ENCODE measurements at places on chromosomes 7 and 10. TPM values are rescaled to one million over a fixed set of nuclear protein-coding genes. Genes with fewer than 3 reads are reported as not detected.
A peak's percentile ranks its signal among the peaks of the same experiment; 100 is the strongest.

DNA sequence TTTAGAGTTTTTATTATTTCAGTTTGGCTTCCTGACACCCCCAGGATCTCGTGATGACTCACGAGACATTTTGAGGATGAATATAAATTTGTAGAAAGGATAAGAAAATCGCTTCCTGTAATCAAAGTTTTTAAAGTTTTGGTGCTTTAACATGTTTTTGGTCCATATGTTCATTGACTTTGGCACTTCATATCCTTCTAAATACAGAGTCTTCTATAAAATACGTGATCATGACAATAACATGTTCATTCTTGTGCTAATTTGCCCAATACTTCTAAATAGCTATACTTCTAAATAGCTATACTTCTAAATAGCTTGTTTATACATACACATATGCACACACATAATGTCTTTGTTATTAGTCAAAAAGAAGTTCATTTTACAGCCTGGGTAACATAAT lies 341.9 kb downstream of the PLXDC2 start:
- H3K4me3 ChIP-seq, result no peak overlapping the region
- H3K27me3 ChIP-seq, result no peaks in the 10 kb centered on the region
- no peaks in the 10 kb centered on the region for H3K36me3 ChIP-seq
- H3K27ac ChIP-seq, result no peak overlapping the region
- no peaks in the 10 kb centered on the region for H3K4me1 ChIP-seq

DNA sequence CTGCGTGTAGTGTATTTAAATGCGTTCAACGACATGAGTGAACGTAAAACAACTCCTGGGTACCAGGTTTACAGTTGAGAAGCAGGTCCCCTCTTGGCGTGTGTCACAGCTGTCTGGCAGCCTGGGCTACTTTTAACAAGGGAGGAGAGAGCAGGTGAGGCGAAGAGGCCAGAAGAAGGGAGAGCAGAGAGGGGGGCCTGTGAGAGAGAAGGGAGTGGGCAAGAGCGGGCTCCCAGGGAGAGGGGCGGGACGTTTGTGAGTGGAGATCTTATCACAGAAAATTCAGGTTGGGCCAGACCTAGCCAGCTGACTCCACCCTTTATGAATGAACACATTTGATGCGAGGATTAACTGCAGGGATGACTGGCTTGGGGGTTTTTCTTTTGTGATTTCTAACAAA lies 154.0 kb downstream of the CAMK1D start:
- H3K27me3 ChIP-seq, result peaks cover 5% of the 10 kb centered on the region
- no peaks in the 10 kb centered on the region for H3K36me3 ChIP-seq
- no peak for DNase-seq
- no peaks in the 10 kb centered on the region for H3K4me1 ChIP-seq
- H3K4me3 ChIP-seq, result no peak overlapping the region

GRCh38 chr7:120181499-120181898 lies 91.5 kb upstream of the KCND2 start:
- no peaks in the 10 kb centered on the region for H3K36me3 ChIP-seq
- DNase-seq, result no peak
- H3K27ac ChIP-seq, result no peak overlapping the region
- H3K27me3 ChIP-seq, result no peaks in the 10 kb centered on the region

- no peak within 1 kb of the TSS for H3K27ac ChIP-seq
- H3K27me3 ChIP-seq, result no peaks in the 10 kb centered on the region
- DNase-seq, result peak; percentile 66
- H3K36me3 ChIP-seq, result no peaks in the 10 kb centered on the region
- no peak within 1 kb of the TSS for H3K4me3 ChIP-seq
- H3K4me1 ChIP-seq, result no peaks in the 10 kb centered on the region
These were observed at the start of gene CALML3 for GRCh38 chr10:5524641-5525560. Gene CALML3 (plus strand): TSS chr10:5524961. CDS start chr10:5525086, 125 bp downstream.

SEMA3A gene
- total RNA-seq, result 2.5 TPM

- no peaks in the 10 kb centered on the region for H3K36me3 ChIP-seq
- H3K27ac ChIP-seq, result peak overlapping the region; percentile 51
- DNase-seq, result peak; percentile 79
- peaks cover 47% of the 10 kb centered on the region for H3K4me1 ChIP-seq
These were observed 142.6 kb upstream of the ASAH2 start for GRCh38 chr10:50393784-50394467.

MYL10 gene
- total RNA-seq, result not detected

GRCh38 chr10:8045726-8046494 lies 8.6 kb upstream of the GATA3 start:
- no peak overlapping the region for H3K27ac ChIP-seq
- no peak overlapping the region for H3K4me3 ChIP-seq
- no peaks in the 10 kb centered on the region for H3K4me1 ChIP-seq
- DNase-seq, result peak; percentile 60
- no peaks in the 10 kb centered on the region for H3K36me3 ChIP-seq

DNA sequence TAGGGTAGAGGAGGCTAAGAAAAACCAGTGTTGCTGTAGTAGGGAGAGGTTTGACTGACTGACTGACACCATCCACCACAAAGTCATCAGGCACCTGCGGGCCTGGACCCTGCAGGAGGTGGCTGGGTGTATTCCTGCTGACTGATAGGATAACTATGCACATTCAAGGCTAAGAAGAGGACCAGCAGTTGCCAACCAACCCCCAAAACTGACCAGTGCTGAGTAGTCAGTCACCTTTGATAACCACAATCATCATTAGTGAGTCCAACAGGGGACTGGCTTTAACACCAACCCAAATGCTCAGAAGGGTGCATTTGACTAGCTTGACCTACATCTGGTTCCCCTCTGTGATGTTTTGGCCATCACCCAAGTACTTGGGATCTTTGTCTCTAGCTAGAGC lies 30.5 kb downstream of the PLXNA4 start:
- H3K27me3 ChIP-seq, result no peaks in the 10 kb centered on the region
- peaks cover 17% of the 10 kb centered on the region for H3K4me1 ChIP-seq

ADIRF gene
- total RNA-seq, result 18.3 TPM

STEAP1 gene
- 45.4 TPM for total RNA-seq

GRCh38 chr10:35563261-35563891 lies 41.8 kb upstream of the GJD4 start:
- H3K27me3 ChIP-seq, result no peaks in the 10 kb centered on the region
- peaks cover 10% of the 10 kb centered on the region for H3K36me3 ChIP-seq
- no peak overlapping the region for H3K27ac ChIP-seq
- H3K4me1 ChIP-seq, result peaks cover 23% of the 10 kb centered on the region
- DNase-seq, result peak; percentile 68

DNA sequence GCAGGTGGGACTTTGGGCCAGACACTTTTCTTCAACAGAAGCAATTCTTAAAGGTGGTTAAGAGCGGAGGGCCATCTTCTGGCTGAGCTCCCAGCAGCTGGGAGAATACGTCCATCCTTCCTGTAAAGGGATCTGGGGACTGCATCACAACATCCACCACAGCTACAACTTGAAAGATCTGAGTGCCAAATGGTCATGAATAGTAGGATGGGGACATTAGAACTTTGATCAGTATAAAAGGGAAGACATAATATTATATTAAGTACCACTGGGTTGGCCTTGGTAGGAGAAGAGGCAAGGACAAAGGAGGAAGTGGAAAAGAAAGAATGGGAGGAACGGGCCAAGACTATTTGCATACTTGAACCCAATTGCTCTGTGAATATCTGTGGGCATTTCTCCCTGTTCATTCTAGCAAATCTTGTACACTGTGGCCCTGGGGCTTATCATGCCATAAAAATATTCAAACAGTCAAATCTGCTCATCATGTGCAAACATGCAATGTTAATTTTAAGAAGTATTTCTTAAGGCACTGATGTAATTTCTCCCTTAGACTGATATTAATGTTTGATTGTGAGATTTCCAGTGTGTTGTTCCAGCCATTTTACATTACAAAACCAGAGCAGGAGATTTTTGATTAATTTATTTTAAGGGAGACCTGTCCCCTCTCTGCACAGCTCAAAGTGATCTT lies 65.5 kb upstream of the CREB5 start:
- no peaks in the 10 kb centered on the region for H3K27me3 ChIP-seq
- H3K36me3 ChIP-seq, result no peaks in the 10 kb centered on the region

DNA sequence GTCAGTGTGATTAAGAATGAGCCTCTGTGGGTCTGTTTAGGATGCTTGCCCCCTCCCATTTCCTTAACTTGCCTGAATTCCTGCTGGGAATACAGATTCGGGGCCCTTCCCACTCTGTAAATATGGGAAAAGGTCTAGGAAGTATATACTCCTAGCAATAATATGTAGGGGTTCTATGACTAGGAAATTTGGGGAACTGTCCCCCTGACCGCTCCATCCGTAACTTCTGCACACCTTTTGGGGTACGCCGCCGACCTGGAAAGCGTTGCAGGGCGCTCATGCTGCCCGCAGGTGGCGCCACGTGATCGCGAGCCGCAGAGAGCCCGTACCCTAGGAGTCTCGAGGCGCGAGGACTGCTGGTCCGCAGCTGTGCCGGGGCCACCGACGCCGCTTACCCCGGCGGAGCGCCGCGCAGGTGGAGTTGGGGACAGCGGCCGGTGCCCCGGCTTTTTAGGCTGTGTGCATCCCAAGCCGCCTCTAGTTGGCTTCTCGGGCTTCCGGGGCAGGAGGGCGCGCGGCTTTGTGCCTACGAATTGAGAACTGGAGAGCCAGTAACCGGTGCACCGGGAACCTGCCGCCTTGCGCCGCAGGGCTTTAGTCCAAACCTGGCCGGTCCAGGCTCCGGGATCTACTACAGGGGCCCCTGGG lies 656 bp upstream of the CNNM2 start:
- peak overlapping the region; percentile 78 for H3K27ac ChIP-seq
- peaks cover 15% of the 10 kb centered on the region for H3K27me3 ChIP-seq
- H3K36me3 ChIP-seq, result no peaks in the 10 kb centered on the region
- H3K4me3 ChIP-seq, result peak overlapping the region; percentile 99

LRMDA gene
- total RNA-seq, result 17.1 TPM

ADAMTS14 gene
- total RNA-seq, result 2.9 TPM

GRCh38 chr7:114081606-114082425 lies 163.0 kb upstream of the PPP1R3A start:
- peaks cover 77% of the 10 kb centered on the region for H3K27me3 ChIP-seq
- H3K4me1 ChIP-seq, result peaks cover 10% of the 10 kb centered on the region
- H3K36me3 ChIP-seq, result no peaks in the 10 kb centered on the region
- no peak overlapping the region for H3K27ac ChIP-seq

GRCh38 chr10:11068861-11069633 lies 51.4 kb downstream of the CELF2 start:
- H3K36me3 ChIP-seq, result no peaks in the 10 kb centered on the region
- no peak for DNase-seq
- H3K4me3 ChIP-seq, result no peak overlapping the region
- no peaks in the 10 kb centered on the region for H3K4me1 ChIP-seq
- H3K27ac ChIP-seq, result no peak overlapping the region
- H3K27me3 ChIP-seq, result no peaks in the 10 kb centered on the region
